ENCODE measurements at places on chromosomes 7 and 10.

- no peak for DNase-seq
Observed at GRCh38 chr7:2016761-2017480, 215.8 kb downstream of the MAD1L1 start.

DNA sequence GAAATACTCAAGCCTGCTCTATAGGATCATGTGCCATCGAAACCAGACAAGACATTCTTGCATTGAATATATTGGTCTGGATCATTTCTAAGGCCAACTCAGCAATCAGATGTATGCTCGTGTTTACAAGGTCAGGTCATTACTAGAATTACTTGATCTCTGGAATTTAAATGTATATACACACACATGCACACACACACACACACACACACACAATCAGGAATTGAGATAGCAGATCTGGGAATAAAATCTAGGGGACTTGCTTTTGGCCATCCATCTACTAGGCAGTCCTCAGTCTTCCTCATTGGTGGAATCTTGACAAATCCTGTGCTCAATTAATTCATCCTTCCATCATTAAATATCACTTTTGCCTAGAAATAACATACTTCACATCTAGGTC is 3.6 kb downstream of the OPTN start:
- DNase-seq = no peak

DNA sequence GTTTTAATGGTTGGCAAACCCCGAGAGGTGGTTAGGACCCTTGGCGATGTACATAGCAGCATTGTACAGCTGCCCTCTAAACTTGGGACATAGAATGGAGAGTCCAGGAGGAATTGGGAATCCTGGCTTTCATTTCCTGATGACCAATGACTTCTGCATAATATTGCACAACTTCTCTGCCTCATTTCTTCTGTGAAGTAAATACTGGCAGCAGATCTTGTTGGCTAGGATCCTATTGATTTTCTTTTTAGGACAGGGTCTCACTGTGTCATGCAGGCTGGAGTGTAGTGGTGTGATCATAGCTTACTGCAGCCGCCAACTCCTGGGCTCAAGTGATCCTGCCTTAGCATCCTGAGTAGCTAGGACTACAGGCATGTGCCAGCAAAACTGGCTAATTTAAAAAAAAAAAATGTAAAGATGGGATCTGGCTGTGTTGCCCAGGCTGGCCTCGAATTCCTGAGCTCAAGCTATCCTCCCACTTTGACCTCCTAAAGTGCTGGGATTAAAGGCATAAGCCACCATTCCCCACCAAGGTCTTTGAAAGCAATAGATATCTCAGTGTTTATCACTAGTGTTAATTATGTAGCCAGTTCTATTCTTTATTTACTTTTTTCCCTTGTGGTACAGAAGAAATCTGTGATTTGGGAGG is 58.1 kb downstream of the PODXL start:
- no peak for DNase-seq

- DNase-seq = no peak
Observed at GRCh38 chr10:67858971-67859370, 21.0 kb upstream of the DNAJC12 start.

DNA sequence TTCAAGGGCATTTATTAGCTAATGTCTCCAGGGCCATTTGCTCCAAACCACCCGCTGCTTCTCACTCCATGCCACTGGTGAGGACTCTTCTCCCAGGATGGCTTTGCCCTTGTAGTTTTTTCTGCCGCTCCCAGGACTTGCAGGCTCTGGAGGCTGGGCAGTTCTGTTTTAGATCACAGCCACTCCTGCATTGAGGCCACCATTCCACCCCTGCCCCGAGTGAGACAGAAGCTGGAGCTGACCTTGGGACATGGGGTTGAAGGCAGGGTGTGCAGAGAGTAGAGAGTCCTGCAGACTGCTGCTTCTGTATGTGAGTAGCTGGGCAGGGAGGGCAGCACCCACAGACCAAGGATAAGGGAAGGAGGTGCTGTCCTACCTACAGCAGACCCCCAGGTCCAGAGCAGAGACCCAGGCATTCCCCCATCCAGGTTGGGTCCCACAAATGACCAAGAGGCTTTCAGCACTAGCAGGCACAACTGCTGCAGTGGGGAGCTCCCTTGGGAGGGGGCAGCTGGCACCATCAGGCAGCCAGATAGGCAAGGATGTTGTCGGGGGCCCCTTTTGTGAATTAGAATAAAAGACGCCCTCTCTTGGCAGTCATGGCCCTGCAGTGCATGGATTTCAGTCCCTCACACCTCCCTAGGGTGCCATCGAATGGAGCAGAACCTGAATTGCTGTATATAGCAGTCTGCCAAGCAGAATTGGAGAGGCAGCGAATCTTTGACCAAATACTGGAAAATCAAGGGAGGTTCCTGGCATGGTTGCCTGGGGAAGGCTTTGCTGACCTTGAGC is 22.7 kb upstream of the ADCYAP1R1 start:
- DNase-seq = no peak

GRCh38 chr7:4798706-4799235 is 23.3 kb downstream of the AP5Z1 start:
- DNase-seq = no peak

- no peak for DNase-seq
Observed at GRCh38 chr7:96993980-96994379, 11.4 kb upstream of the DLX6 start.

DNA sequence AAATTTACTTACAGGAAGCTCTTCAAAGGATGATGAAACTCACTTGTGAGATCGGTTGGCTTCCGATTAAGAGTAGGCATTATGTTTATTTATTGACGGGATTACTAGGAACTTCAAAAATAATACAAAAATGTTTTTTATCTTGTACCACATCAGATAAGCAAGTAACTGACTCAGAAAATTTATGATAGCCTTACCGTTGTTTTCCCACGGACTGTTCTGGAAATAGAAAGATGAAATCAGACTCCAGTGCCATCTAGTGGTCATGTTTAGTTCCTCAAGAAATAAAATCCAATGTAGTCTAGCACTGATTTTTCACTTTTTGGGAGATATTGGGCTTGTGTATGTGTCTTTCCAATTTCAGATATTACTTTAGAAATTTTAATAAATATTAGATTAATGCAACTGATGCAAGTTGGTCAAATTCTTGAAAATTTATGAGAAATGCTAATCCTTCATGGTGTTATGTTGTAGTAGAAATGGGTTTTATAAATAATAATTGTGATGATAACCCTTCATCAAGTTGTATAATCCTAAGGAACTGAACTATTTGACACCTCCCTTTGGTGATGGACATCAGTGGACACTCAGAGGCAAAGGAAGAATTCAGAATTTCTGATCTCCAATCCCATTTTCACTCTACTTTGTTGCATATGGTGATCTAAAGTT is 168.8 kb downstream of the TMEM26 start:
- no peak for DNase-seq

DNA sequence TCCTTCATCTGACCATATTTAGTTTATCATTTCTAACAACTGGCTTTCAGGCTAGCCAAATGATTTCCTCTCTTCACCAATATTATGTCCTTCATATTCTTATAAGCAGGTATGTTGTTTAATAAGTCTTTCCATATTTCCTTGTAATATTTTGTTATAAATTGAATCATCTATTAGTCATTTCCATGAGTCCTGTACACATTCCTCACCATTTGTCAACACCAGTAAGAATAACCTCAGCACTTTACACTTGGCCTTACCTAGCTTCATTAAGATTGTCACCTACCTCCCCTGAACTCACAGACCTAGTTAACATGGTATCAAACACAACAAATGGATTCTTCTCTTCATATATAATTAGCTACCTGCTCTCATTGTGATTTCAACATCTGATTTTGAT is 282.3 kb downstream of the SEMA3D start:
- DNase-seq = no peak

DNA sequence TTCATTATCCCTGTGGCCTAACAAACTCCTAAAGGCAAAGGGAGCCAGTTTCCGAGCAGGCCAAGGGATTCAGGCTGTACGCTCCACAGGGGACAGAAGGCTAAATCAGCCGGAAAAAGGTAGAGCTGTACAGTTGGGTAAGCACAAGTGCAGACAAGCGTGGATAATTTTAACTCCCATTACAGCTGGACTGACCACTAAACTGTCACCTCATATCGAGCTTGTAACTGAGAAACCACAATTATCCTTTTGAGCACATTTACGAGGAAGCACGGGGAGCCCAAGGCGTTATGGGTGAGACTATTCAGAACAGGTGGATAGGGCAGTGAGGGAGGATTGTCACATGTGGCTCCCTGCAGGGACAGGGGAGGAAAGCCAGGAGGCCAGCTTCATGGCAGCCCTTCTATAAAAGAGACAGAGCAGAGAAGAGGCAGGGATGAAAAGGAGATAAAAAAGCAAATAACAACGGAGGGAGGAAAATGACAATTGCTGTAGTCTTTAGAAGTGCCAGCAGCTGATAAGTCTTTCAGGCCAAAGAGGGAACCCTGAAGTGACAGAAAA is 288.0 kb downstream of the FGFR2 start:
- DNase-seq = no peak

GRCh38 chr7:3282457-3282856 is 18.6 kb upstream of the SDK1 start:
- DNase-seq = no peak

DNA sequence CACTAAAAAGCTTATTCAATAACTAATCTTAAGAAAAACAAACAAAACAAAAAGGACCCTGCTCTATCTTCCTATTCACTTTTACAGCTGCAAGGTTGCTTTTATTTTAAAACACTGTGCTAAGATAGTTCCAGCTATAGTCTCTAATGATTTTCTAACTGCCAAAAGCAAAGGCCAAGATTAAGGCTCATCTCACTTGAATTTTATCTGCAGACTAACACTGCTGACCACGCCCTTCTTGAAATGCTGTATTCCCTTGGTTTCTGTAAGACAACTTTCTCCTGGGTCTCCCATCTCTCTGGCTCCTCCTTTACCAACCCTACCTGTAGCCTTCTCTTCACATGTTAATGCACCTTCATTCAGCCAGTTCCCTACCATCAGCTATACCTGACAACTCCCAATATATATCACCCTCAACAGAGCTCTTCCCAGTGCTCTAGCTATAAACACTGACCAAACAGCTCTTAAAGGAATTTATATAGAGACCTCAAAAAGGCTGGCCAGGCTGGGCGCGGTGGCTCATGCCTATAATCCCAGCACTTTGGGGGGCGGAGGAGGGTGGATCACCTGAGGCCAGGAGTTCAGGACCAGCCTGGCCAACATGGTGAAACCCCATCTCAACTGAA is 11.7 kb downstream of the SRPK2 start:
- no peak for DNase-seq

DNA sequence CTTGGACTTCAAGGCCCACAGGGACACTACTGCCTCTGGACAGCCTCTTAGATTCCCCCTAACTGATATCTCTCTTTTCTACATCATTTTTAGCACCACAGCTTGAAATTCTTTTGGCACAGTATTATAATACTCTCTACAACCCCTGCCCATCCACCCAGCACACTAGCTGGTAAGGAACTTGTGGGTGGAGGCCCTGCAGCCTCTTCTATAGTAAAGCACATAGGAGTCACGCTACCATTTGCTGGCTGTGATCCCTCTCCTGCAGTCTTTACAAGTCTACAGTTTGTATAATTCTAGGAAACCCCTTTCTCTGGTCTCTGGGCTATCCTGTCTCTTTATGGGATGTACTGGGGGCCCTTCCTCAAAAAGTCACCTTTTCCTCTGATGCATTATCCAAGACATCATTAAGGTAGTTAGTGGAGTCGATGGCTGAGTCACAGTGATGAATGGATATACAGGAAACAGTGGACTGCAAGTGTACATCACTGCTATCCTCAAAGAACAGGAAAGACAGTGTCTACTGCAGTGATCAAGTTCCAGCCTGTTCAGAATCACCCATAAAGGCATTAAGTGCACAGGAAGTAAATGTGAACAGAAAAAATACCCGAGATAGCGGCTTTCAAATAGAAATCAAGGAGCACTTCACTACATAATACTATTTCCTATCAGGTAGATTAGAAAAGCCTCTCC is 54.4 kb downstream of the STK17A start:
- DNase-seq = no peak

DNA sequence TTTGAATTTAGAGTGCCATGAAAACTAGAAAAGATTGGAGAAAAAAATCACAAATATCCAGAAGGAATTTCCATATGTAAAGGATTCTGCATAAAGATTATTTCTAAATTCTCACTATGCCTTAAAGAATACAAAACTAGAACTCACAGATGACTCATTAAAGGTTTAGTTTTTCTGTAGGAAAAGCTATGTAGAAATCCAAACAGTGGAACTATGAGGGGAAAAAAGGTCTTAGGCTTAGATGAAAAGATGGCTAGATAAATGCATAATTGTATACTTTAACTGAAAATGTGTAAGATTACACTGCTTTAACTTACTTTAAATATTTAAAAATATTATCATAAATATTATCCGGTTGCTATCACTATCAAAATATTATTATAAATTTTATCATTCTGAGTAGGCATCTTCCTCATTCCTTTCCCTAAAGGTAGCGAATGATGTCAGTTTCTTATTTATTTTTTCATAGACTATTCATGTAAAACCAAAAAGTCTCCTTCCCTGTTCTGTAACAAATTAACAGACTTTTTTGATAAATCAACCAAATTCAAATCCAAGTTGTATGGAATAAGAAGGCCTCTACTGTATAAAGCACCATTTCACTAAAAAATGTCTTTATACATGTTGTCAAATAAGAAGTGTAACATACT is 69.1 kb upstream of the COMTD1 start:
- no peak for DNase-seq

GRCh38 chr10:103090911-103091310 is 102.2 kb downstream of the NT5C2 start:
- no peak for DNase-seq

DNA sequence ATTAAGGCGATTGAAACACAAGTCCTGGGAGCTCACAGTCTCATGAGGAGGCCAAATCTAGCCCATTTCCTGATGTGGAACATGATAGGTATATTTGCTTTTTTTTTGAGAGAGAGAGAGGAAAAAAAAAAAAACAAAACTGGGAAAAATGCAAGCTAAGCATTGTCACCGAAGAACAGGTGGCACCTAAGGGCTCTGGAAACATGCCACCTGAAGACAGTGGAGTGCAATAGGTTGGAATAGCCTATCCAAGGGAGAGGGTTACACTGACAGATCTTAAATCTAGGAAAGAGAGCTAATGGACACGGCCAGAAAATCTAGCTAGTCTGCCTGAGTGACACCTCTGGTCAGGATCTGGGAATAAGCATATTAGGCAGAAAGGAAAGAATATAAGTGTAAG is 110.2 kb downstream of the SRI start:
- DNase-seq = no peak

- DNase-seq = no peak
Observed at GRCh38 chr10:70551466-70551865, 51.1 kb downstream of the PRF1 start.

DNA sequence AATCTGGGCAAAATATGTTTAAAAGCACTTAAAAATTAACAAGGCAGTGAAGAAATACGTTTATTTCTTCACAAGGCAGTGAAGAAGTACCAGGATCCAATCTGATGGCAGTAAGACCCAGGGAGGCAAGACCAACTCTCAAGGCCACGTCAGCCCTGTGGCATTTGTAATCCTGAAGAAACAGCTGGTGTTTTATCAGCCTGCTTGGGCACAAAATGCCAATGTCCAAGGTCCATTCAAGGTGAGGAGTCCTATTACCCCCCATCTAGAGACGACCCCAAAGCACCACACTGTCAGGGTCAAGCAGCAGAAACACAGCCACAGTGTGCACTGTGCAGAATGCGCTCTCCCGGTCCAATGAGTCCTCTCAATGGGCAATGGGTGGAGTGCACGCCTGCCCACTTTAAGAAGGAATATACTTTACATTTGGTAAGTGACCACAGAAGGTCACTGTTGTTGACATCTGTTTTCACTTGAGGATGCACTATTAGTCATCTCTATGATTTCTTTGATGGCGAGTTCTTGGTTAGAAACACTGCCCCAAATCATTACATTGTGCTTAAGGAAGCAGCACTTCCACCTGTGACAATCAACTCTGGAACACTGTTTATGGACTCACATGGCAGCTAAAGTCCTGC is 12.8 kb downstream of the CPXM2 start:
- DNase-seq = no peak

Measured in activated naive CD4-positive, alpha-beta T cell treated with Interleukin-2 at 50 U/mL for 16 hours (primary cell).